ENCODE measurements at places on chromosomes 12 and 14.

DNA sequence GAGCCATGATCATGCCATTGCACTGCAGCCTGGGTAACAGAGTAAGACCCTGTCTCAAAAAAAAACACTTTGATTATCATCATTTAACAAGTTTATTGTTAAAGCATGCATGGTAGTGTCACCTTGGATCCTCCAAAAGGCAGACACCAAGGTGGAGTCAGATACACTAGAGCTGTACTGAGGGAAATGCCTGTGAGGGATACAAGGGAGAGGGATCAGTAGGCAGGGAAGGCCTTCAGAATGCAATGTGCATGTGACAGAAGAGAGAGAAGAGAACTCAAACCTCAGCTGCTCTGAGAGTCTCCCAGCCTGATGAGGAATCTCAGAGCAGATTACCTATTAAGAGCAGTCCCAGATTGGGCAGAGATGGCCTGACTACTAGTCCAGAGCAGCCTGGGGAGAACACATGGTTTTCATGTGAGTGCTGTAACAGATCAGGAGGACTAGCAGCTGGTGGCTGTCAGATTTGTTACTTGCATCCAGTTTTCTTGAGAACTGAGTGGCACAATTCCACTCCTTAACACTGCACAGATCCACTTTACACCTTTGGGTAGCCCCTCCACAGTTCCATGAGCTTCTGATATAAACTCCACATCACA lies 38.0 kb upstream of the A2ML1 start:
- DNase-seq = no peak

GRCh38 chr12:75994069-75994740 lies 37.4 kb downstream of the PHLDA1 start:
- DNase-seq = no peak

GRCh38 chr12:79121486-79121885 lies 256.9 kb downstream of the SYT1 start:
- no peak for DNase-seq

DNA sequence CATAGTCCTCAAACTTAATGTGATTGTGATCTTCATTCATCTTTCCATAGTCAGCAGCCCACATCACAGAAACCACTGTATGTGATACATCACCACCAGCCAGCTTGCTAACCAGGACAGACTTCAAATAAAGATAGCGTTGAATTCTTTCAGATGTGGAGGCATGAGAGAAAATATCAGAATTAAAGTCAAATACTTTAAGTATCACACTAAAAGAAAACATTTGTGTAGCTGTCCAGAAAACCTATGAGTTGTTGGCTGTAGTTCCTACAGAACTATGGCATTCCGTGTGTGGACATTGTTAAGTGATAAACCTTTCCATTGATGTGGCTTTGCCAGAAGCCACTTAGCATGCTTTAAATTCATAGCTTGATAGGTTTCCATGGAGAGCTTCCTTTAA lies 105.1 kb downstream of the LLPH start:
- DNase-seq = no peak

Measured in HS-5 (cell line).